ENCODE measurements at places on chromosomes 7 and 10. TPM values are rescaled to one million over a fixed set of nuclear protein-coding genes. Genes with fewer than 3 reads are reported as not detected.

The NOC3L gene
- total RNA-seq: 23.1 TPM

The FZD1 gene
- total RNA-seq: 10.8 TPM

The EIF3B gene
- 73.1 TPM for total RNA-seq

The SLC26A5 gene
- total RNA-seq: 0.46 TPM

The NODAL gene
- total RNA-seq: 3.5 TPM

The BUD31 gene
- total RNA-seq: 84.4 TPM

The SORCS1 gene
- total RNA-seq: 30.2 TPM

The SH2D4B gene
- total RNA-seq: 0.23 TPM

The STEAP1 gene
- total RNA-seq: 1.2 TPM

The LIPN gene
- not detected for total RNA-seq

The FOXP2 gene
- total RNA-seq: 94.6 TPM

The PNLIPRP1 gene
- not detected for total RNA-seq

The SP8 gene
- total RNA-seq: 2.8 TPM

The CALML5 gene
- not detected for total RNA-seq

The SEC61G gene
- total RNA-seq: 158 TPM

The OR2A7 gene
- 0.69 TPM for total RNA-seq

The GHRHR gene
- 2.8 TPM for total RNA-seq

The TBXAS1 gene
- 6.0 TPM for total RNA-seq

The SLC16A9 gene
- total RNA-seq: 16.1 TPM

The HOXA11 gene
- not detected for total RNA-seq

The HNRNPF gene
- total RNA-seq: 86.7 TPM

The NFKB2 gene
- total RNA-seq: 1.6 TPM

The RGR gene
- 1.6 TPM for total RNA-seq

The CUL2 gene
- total RNA-seq: 46.1 TPM

The ABLIM1 gene
- 93.9 TPM for total RNA-seq

The TLX1 gene
- total RNA-seq: not detected
